ELR (cell line): ENCODE measurements at places on chromosomes 16 and 17.
A peak's percentile ranks its signal among the peaks of the same experiment; 100 is the strongest.

DNA sequence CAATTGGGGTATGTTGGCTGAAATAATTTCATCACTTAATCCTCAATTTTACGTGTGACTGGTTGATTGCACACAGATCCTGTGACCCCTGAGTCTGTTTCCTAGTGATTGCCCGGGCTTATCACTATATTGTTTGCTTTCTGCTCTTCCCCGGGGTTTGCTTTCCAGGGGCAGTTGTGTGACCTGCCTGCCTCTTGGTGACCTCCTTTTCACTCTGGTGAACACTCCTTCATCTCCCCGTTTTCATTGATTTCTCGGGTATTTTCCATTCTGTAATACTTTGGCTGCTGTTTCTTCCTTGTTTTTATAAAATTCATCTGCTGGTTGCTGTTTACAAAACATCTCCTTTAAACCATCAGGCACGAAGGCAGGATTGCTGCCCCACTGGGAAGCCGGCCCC lies 36.0 kb downstream of the NTN1 start:
- DNase-seq: no peak

DNA sequence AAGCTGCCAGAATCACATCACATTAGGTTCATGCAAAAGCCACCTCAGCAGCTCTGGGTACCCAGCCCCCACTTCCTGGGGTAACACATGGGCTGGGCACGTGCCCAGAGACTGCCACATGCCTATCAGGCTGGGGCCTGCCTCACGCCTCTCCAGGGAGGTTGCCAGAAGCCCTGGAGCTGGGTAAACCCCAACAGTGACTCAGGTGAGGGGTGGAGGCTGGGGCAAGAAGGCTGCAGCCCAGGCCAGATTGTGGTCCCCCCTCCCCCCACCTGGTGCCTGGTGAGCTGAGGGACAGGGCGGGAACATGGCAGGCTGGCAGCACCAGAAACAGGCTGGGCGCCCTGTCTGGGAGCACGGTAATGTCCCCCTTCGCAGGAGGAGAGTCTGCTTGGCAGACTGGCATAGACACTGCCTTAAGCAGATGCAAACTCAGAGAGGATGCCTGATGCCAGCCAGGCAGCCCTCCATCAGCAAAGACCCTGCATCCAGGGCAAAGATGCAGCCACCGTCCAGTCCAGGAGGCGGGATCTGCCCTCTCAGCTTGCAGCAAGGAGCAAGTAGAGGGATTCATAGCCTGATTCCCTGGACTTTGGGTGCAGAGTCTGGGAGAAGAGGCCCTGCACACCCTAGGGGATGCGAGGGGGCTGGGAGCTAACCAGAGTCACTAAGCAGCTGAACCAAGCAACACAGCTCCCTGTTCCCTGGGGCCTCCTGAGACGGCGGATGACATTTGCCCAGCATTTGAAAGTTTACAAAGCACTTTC lies 28.8 kb downstream of the NGFR start:
- peak; percentile 49 for DNase-seq

- no peak for DNase-seq
These were observed 18.2 kb downstream of the HIGD1B start for GRCh38 chr17:44865931-44866330.

GRCh38 chr16:28606291-28607115 lies 3.3 kb downstream of the SULT1A1 start:
- no peak for DNase-seq

DNA sequence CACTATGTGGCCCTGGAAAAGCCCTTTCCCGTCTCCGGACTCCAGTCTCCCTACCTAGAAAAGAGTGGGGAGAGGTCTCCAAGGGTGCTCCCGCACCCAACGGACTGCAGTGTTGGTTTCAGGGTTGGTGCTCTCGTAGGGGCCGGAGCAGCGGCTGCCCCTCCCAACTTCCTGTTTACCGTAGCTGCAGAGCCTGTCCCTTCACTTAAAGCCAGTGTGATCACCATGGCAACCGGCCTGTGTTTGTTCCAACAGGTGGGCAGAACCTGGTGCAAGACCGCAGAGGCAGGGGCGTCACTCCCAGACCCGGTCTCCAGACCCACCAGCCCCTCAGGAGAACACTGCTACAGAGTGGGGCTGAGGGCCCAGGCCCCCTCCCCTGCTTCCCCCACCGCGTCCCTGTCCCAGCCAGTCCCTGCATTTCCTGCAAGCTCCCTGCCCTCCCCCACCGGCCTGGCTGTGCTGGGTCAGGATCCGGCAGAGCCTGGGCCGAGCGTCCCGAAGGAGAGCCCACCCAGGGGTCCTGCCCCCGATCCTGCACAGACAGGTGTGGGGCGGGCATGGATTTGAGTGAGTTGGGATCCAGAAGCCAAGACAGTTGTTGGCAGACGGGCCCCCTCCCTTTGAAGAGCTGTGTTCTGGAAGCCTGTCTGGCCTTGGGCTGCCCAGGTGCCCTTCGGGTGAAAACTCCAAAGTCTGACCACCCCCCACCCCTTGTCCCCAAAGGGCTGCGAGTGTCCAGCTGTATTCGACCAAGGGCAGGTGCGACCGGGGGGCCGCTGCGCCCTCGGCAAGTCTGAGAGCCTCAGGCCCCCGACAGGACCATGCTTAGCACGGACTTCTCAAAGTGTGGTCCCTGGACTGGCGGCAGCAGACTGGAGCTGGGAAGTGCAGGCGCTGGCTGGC lies 1.5 kb upstream of the BAIAP3 start:
- DNase-seq: peak; percentile 61

DNA sequence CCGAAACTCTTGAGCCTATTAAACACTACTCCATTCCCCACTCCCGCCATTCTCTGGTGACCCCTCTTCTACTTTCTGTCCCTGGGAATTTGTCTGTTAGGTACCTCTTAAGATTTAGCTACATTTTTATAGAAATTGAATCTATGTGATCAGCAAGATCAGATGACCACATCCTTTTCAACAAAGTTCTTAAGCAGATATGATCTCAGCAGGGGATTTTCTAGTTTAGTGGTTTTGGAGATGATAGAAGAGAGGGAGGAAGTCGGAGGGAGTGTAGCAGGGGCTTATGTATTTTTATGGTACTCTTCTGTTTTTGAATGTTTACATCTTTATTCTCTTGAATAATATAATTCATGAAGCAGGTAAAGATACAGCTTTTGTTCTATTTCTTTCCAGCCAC lies 40.8 kb downstream of the RPA1 start:
- DNase-seq: no peak

- no peak for DNase-seq
These were observed 32.6 kb downstream of the RAI1 start for GRCh38 chr17:17713839-17714238.

- DNase-seq: peak; percentile 12
These were observed 56.4 kb downstream of the MGAT5B start for GRCh38 chr17:76924345-76925342.

DNA sequence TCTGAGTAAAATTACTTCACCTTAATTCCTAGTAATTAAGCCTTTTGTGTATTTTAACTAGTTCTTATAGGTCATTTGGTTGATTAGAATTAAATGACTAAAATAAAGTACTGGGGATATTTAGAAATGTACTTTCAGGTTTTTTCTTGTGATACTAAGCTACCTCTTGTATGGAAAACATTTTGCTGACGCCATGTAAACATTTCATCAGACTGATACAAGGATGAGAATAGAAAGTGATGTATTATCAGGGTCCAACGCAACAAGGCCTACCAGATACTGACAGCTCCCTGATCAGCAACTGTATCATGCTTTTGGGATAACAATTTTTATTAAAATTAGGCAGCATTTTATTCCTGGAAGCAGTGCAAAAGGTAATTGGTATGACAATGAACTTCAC lies 1.7 kb downstream of the SMARCE1 start:
- DNase-seq: no peak

DNA sequence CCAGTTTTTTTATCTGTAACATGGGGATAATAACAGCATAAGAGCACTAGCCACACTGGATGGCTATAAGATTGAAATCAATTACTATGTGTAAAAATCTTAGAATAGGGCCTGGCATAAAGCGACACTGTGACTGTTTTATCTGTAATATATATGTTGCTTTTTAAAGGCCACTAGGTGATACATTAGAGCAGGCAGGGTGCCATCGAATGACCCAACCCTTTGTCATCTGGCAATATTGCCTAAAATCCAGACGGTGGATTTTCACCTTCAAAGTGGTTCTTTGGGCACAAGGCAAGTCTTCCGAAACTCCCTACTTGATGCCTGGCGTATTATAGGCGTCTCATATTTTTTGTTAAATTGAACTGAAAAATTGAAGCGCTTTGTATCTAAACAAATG lies 69.1 kb downstream of the PRKCA start:
- DNase-seq: peak; percentile 40

- no peak for DNase-seq
These were observed 38.6 kb downstream of the NEUROD2 start for GRCh38 chr17:39569126-39569525.

GRCh38 chr17:47873200-47874090 lies 22.5 kb upstream of the SP6 start:
- no peak for DNase-seq

- no peak for DNase-seq
These were observed 1.1 kb downstream of the GJC1 start for GRCh38 chr17:44828919-44829522.

DNA sequence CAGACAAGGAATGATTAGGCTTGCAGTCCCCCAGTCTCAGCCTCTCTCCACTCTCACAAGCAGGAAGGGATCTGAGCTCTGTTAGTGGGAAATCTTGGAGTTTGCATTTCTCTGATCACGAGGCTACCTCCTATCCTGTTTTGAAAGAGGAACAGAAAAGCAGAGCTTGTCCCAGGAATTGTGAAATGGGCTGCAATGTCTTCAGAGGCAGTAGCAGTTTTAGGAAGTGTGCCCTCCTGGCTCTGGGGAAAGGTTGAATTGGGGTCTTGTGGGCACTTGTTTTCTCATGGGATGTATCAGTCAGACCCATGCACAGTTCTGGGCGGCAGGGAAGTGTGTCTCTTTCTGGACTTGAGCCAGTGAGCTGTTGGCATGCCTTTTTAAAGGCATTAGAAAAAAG lies 22.8 kb downstream of the NUP85 start:
- DNase-seq: no peak

DNA sequence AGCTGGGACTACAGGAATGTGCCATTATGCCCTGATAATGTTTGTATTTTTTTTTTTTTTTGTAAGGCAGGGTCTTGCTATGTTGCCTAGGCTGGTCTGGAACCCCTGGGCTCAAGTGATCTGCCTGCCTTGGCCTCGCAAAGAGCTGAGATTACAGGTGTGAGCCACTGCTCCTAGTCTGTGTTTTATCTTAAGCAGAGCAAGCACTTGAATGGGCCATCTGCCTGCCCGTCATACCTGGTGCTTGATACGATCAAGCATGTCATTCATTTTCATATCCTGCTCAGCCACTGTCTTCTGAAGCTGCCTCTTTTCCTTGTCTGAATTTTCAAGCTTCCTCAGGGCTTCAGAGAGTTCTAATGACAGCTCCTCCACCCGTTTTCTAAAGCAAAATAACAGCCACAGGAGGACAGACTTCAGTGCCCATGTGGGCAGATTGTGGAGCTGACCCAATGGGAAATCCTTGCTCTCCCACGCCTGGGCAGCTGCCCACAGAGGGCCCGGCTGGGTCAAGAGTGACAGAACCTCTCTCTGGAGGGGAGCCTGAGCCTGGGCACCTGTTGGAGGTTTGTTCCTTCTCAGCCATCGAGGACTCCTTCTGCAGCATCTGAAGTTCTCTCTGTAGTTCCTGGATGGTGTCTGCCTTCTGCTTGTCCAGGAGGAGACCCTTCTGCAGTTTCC lies 36.5 kb downstream of the DHX38 start:
- DNase-seq: no peak

DNA sequence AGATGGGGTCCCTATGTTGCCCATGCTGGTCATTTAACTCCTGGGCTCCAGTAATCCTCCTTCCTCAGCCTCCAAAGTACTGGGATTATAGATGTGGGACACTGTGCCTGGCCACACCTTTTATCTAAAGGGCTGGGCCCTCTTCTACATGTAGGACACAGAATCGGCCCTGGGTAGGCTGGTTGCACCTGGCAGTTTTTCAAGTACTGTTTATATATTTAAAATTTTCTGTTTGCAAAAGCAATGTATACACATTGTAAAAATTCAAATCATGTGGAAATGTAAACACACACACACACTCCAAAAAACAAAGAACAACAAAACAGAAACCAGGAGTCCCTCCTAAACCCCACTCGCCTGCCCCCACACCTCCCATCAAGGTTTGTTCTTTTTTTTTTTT lies 28.1 kb upstream of the SIAH1 start:
- DNase-seq: no peak

GRCh38 chr17:75065562-75066151 lies 18.6 kb downstream of the KCTD2 start:
- peak; percentile 61 for DNase-seq

GRCh38 chr17:37118366-37119137 lies 169.8 kb downstream of the AATF start:
- DNase-seq: no peak

GRCh38 chr16:74268372-74268782 lies 28.2 kb upstream of the PSMD7 start:
- no peak for DNase-seq

- DNase-seq: no peak
These were observed 39.5 kb upstream of the SDK2 start for GRCh38 chr17:73683771-73684170.

DNA sequence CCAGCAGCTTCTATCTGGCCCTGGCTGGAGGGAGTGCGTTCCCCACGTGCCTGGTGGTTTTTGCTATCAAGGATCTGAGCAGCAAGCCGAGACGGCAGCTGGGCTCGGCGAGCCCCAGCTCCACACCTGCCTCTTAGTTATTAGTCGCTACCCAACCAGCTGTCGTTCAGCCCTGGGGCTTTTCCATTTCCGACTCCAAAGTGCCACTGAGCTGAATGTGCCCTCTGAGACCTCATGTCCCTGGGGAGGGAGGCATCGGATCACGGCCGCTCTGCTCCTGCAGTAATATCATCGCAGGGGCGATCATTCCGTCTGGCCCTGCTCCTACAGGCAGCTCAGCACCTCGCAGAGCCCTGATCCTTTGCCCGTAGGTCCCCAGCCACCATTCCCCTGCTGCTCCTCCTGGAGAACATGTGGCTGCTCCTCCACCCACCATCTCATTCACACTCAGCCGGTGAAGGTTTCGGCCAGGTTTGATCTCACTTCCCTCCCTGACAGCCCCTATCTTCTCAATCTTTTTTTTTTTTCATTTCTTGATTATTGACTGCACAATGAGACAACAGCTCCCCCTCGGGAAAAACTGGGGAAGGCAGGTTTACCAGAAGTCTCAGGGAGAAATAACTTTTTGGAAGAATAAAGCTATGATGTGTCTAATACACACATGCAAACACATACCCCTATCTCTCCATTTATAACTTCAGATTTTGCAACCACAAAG lies 86.7 kb downstream of the ZFHX3 start:
- peak; percentile 29 for DNase-seq

DNA sequence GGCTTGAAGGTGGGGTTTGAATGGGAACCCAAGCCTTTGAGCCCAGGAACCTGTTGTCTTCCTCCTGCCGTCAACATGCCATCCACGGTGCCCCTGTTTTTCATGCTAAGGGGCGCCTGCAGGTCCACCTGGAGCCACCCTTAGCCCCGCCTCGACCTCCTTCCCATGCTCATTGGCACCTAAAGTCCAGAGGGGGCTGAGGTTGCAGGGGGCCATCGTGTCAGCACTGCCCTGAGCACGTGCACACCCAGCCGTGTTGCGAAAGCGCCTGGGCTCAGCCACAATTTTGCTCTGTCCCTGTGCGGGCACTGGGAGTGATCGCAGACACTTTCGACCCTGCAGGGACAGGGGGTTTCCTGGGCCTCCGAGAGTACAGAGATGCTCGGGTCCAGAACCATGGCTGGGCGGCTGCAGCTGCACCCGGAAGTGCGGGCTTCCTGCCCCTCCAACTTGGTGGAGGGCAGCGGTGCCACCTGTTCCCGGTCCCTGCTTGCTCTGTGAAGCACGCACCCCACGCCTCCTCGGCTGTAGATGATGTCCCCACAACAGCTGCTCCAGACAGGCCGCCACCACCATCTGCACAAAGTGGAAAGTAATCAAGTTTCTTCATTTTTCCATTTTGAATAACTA lies 454.7 kb downstream of the CDH8 start:
- no peak for DNase-seq

GRCh38 chr17:81582341-81582740 lies 30.2 kb upstream of the FAAP100 start:
- peak; percentile 90 for DNase-seq
